ENCODE measurements at places on chromosomes 11 and 22.
A peak's percentile ranks its signal among the peaks of the same experiment; 100 is the strongest.

DNA sequence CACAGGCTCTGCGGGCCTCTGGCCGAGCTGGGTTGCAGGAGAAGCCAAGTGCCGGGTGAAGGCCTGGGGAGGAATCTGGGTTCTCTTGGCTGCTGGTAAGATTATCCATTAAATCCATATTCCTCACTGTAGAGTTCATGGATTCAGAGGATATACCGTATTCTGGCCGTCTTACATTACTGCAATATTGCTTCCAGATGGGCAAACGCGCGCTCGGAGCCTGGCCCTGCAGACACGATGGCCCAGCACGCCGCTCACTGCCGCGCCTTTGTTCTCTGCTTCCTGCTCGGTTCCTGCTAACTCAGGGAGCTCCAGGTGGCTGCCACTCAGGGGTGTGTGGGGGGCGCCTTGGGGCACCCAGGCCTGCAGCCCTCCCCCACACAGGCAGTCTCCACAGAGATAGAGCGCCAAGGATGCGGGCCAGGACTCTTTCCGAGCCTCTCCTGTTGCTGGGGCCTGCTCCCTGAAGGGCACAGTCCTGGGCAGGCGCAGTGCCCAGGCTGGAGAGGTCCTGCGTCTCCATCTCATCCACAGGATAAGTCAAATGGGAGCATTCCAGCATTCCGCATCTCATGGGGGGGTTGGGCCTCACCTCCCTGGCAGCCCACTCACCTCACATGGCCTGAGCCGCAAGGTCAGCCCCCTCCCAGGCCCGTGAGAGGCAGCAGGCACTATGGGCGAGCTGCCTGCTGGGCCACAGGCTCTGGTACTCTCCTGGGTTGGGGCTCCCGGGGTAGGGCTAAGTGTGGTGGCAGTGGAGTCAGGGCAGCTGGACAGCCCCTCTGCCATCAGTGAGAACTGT is 14.1 kb upstream of the KCNQ1OT1 start:
- ATAC-seq = no peak

DNA sequence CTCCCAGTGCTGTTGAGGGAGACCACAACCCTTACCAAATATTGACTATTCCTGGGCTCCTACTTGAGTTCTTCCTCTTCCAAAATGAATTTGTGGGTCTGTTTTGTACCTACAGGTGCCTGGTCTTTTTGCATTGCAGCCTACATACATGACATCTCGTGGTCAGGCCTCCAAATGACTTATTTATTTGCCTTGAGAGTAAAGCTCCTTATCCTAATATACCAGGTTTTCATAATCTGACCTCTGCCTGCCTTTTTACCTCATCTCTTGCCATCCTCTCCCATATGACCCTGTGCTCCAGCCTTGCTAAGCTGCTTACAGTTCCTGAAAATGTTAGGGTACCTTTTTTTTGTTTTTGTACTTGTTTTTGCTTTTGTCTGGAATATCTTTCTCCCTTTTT is 130.4 kb downstream of the UVRAG start:
- no peak for ATAC-seq

- ATAC-seq = peak; percentile 58
Observed at GRCh38 chr11:122179961-122180834, 64.2 kb upstream of the BLID start.

GRCh38 chr22:36445158-36445668 is 36.2 kb downstream of the TXN2 start:
- ATAC-seq = peak; percentile 66

- no peak for ATAC-seq
Observed at GRCh38 chr11:2039198-2039759, 41.6 kb upstream of the H19 start.

DNA sequence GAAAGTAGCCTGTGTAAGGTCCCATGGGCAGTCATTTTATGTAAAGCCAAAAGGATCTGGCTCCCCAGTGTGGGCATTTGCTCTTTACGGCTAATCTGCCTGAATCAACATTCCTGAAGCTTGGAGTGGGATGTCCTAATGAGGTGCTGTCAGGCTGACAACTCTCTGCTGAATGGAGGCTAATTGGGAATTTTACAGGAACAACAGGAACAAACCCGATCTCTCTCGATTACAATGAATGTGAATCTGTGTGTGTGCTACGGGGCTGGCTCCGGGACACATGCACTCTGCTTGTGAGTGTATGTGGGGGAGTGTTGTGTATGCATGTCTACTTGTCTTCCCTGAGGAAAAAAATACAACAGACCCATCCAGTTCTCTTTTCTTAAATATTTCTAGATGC is 415.2 kb downstream of the TENM4 start:
- ATAC-seq = no peak

DNA sequence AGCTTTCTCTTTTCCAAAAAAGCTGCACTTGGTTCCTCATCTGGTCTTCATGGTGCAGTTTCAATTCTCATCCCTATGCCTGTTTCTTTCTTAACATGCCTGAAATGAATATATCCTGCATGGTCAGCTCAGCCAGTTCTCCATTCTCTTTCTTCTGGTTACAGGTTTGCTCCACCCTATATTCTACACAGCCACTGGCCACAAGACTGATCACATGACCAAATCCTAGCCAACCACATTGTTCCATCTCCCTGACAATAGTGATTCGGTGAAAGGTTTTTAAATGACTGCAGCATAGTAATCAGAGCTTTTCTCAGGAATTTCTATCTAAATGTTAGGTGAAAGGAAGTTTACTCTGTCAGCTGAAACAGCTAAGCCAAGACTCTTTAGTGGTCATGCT is 891.4 kb downstream of the METTL15 start:
- ATAC-seq = no peak

DNA sequence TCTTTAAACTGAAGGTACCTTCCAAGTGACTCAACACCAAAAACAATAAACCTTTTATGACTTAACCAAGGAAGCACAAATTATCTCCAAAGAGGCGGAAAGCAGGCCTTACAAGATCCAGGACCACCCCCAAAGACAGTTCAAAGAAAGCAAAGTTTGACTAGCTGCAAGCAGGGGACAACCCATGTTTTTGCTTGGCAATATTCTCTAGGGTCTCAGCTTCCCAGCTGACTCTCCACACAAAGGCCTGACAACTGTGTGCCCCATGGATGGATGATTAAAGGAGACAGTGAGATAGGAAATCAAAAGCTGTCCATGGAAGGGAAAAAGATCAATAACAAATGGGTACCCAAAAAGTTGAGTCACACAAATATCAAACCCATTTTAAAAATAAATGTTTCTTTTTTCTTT is 232.2 kb downstream of the DDX10 start:
- ATAC-seq = no peak

DNA sequence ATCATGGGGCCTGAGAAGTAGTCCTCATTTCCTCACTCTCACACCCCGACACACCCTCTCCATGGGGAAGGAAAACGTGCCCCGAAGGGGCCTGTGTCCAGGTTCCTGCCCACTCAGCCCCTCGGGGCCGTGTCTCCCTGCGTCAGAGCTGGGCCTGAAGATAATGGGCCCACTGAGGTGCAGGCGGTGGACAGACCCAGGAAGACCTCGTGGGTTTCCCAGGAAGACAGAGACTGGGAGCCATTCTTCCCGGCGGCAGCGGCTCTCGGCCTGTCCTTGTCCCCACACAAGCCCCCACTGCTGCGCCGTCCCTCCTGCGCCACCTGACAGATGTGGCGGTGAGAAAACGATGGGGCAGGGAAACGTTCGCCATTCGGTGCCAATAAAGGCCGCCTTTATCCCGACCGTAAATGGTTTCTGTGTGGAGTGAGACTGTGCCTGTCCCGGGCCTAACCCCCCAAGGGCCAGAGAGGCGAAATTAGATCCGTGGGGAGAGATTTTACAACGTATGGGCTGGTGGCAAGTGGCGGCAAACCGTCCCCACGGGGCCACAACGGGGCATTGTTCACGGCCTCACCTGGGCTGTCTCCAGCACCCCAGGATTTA is 89.0 kb downstream of the CDKN1C start:
- no peak for ATAC-seq

- ATAC-seq = no peak
Observed at GRCh38 chr22:28955817-28956216, 72.4 kb downstream of the ZNRF3 start.

- no peak for ATAC-seq
Observed at GRCh38 chr11:100753172-100753543, 66.1 kb downstream of the ARHGAP42 start.

GRCh38 chr22:29815580-29815979 is 22.5 kb downstream of the ASCC2 start:
- no peak for ATAC-seq

- ATAC-seq = no peak
Observed at GRCh38 chr11:134564472-134565200, 152.6 kb upstream of the B3GAT1 start.
